Activated CD4-positive, alpha-beta memory T cell treated with anti-CD3 and anti-CD28 coated beads, Interleukin-2, amount 10 ng/mL, durations not matched to agents 7 days and 5 days (primary cell): ENCODE measurements at places on chromosomes 11 and 22.

DNA sequence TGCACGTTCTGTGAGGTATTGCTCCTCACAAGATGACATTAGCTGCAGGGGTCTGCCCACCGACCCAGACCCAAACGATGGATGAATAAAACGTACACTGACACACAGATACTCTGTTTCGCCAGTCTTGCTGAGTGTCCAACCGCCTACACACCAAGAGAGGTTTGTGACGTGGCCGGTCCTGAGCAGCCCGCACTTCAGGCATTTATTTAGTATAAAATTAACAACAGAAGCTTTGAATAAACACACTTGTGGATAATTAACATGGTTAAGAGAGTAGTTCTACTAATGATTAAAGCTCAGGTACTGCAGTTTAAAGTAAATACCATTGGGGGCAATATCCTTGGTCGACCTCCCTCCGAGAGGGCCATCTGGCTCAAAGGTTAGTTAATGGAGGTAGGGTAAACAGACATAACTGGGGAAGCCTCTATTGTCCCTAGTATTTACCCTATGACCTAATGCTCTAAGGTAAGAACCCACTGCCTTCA is 75.7 kb downstream of the CCDC83 start:
- DNase-seq: no peak

DNA sequence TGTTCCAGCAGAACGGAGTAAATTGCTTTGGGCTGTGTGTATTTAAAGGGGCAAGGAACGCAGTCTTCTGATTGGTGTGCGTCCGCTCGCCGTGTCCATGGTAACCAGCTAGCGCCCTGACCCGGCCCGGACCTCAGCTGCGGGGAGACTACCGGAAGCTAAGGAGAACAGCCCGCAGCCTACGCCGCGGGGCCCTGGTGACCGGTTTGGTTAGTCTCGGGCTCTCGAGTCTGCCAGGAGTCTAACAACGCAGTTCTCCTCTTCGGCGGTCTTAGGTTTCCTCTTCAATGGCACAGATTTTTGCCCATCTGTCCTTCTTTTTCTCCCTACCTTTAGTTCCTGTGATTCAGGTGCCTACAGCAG is 3.5 kb upstream of the OR56A3 start:
- DNase-seq: no peak

DNA sequence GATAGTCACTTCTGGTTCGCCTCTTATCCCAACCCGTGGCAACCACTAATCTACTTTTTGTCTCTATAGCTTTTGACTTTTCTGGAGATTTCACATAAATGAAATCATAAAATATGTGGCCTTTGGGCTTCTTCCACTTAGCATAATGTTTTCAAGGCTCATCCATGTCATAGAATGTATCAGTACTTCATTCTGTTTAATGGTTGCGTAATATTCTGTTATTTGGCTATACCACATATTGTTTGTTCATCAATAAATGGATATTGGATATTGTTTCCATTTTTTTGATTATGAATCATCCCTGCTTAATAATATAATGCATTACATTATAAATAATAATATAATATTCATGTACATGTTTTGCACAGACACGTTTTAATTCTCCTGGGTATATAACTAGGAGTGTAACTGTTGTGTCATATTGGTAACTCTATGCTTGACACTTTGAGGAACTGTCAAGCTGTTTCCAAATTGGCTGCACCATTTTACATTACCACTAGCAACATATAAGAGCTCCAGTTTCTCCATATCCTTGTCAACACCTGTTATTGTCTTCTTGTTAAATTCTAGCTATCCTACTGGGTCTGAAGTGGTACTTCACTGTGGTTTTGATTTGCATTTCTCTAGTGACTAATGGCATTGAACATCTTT is 181.5 kb downstream of the CADM1 start:
- DNase-seq: no peak

- DNase-seq: no peak
Measured at GRCh38 chr22:31938296-31938695, 6.0 kb upstream of the YWHAH start.

GRCh38 chr22:17243524-17243923 is 24.3 kb upstream of the ADA2 start:
- peak; percentile 51 for DNase-seq

DNA sequence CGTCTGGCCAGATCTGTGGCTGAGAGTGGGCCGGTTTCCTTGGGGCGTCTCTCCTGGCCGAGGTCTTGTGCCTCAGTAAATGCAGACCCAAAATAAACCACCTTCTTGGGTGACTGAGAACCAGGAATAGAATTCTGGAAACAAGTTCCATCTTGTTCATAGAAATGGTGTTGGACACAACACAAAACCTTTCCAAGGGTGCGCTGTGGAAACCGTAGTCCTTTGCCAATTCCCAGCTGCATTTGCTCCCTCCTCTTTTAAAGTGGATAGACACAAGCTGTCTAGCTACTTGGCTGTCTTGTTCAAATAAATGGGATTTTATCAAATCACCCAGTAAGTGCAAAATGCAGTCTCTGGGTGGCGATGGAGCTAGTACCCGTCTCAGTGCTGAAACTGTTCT is 300.2 kb downstream of the SHANK2 start:
- no peak for DNase-seq

- no peak for DNase-seq
Measured at GRCh38 chr22:39166547-39166946, 14.1 kb upstream of the CBX7 start.

GRCh38 chr11:111081021-111081511 is 164.5 kb upstream of the POU2AF2 start:
- no peak for DNase-seq

DNA sequence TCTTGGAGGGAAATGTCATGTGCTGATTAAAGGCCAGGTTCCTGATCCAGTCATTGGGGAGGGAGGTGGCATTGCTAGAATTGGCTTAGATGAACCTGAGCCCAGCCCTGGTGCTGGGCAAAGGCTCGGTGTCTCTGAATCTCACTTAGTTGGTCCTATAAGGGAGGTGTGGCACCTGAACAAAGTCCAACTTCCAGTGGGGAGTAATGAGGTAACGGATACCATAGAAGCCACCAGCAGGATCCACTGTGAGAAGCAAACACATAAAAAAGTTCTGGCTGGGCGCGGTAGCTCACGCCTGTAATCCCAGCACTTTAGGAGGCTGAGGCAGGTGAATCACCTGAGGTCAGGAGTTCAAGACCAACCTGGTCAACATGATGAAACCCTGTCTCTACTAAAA is 26.6 kb downstream of the PRDM11 start:
- no peak for DNase-seq

DNA sequence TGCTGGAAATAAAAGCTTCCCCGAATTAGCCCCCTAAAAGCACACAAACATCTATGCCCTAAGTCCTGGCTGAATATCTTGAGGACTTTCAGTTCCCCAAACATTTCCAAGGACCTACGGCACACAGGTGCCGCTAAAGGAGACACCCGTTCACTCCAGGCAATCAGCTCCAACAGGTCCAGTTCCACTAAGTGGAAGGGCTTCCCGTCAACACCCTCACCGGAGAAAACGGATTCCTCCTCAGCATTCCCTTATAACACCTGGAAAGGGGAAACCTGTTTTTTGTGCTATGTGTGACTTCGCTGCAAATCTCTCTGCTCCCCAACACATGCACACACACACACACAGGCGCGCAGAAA is 3.9 kb downstream of the TENM4 start:
- no peak for DNase-seq

DNA sequence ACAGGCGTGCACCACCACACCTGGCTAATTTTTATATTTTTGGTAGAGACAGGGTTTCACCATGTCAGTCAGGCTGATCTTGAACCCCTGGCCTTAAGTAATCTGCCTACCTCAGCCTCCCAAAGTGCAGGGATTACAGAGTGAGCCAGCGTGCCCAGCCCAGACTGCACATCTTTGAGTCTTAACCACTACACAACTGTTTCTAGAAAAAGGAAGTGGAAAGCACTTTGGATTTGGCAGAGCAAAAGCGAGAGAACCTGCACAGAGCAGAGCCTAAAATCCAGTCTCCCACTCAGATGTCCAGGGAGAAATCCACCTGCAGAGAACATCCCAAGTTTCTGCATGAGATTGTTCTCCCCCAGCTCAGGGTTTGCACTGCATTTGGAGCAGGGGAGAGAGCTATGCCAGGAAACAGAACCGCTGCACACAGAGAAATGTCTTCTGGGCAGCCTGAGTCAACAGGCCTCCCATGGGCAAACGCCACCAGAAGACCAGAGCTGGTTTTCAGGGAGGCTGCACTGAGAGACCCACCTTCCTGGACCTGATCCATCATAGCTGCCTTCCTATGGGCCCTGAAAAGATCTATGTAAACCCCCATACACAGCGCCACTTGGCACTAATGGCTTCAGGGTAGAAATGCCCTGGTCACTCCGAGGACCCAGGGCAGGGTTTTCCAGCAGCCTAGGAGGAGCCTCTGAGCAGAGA is 54.0 kb downstream of the RPUSD4 start:
- no peak for DNase-seq

GRCh38 chr11:10273738-10274137 is 20.3 kb downstream of the SBF2 start:
- no peak for DNase-seq

GRCh38 chr22:37053310-37054055 is 1.9 kb downstream of the KCTD17 start:
- DNase-seq: no peak

- DNase-seq: no peak
Measured at GRCh38 chr22:40609216-40609615, 27.3 kb downstream of the MRTFA start.

DNA sequence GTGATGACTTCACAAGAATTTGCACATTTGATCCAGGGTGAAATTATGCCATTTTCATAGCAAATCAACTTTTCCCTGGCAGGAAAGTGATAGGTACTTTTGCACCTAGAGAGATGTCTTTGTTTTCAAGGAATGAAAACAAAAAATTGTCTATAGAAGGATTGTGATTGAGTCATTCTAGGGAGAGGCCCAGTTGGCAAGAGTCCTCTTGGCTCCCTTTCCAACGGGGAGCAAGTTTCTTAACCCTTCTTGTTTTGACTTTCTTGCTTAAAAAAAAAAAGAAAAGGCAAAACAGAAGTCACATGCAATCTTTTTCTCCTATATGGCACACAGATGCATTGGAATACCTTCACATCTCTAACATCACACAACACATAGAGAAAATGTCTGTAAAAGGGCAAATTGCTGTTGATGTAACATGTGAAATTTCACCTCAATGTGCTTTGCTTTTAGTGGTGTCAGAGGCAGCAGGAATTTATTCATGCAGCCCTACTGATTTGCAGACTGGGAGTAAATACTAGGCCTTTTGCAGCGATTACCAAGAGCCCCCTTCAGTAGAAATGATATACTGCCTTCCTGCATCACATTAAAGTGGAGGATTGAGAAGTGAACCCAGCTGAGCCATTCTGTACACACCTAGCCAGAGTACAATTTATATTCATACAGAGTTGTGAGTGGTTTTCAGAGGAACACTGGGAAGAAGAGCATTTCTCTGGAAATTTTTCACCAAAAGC is 290.7 kb upstream of the MPPED2 start:
- no peak for DNase-seq

DNA sequence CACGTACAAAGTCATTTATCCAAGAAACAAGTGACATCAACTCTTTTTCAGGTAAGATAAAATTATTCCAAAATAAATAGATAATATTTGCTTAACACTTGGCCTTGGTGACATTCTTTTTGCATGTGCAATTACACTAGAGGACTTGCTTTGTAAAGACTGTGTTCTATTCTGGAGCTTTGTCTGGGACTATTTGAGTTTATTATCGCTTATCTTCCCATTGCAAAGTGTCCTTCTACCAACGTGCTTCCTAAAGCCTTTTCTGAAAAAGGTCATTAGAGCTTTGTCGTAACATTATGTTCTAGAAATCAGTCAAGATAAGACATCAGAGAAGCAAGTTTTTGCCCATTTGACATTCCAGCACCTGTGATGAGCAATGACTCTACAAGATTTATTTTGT is 78.3 kb upstream of the MYO18B start:
- no peak for DNase-seq

GRCh38 chr11:117837791-117838190 is 13.2 kb upstream of the FXYD2 start:
- no peak for DNase-seq

DNA sequence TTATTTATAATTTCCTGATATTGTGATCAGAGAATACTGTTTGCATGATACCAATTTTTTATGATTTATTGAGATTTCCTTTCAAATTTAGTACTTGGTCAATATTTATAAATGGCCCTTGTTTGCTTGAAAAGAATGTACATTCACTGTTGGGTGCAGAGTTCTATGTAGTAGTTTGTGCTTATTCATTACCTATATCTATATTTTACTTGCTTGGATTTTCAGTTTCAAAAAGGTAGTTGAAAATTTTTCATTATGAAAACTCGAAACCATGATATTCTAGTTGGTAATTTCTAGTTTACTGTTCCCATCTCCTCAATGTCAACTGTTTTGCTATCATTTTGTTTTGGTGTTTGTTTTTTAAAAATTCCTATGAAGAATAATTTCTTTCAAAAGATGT is 155.7 kb downstream of the AASDHPPT start:
- no peak for DNase-seq

DNA sequence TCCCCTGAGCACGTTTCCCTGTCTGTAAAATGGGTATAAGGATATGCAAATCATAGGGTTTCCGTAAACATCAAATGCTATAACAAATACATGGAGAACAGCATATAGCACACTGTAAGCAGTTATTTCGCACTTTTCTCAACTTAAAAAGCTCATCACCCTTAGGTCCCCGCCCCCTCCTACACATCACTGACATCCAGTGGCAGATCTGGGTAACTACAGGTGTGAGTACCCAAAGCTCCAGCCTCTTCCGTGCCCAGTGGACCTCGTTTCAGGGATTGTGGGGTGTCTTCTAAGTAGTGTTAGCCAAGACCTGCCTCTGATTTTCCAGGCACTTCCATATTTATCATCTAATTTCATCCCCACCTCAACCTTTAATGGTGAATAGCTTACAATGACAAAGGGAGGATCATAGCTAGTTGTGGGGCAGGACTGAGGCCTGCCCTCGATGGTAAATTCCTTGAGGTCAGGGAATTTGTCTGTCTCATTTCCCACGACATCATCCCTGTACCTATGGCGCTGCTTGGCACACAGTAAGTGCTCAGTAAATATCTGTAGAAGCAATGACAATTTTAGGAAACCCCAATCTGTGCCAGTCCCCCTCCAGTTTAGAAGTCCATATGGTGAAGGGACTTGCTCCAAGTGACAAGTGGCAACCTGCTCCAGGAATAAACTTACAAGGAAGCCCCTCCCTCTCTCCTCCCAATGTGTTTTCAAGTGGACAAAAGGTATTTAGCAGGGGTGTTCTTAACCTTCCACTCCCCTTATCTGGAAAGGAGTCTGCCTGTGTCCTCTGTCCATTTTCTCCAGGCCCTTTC is 340.5 kb downstream of the TENM4 start:
- peak; percentile 37 for DNase-seq
